IPS DF 6.9 (cell line): ENCODE measurements at places on chromosomes 4 and X.

DNA sequence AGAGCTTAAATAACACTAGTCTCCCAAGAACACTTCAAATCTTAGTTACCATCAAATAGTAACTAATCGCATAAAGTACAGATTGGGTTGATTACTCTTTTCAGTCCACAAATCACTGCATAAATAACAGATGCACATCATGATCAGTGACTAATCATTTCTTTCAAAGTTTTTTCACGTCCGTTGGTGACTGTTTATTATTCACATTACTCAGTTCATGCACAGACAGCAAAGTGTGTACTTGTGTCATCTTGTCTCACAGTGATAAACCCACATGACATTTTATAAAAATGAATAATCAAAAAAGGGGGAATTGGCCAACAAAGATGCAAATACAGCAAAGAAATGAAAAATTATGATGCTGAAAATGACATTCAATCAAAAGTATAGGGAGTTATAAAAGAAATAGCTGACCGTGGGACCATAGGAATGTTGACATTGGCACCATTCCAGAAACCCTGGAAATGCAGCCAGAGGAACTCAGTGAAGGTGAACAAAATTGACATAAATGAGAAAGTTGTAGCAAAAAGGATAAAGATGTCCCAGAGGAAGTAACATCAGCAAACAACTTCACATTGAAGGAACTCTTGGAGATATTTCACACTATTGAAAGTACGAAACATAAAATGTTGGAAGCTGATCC is 161.5 kb downstream of the SOX3 start:
- DNase-seq: no peak
- H3K27me3 ChIP-seq: no peaks in the 10 kb centered on the region
- H3K36me3 ChIP-seq: no peaks in the 10 kb centered on the region

- no peaks in the 10 kb centered on the region for H3K27me3 ChIP-seq
- H3K36me3 ChIP-seq: no peaks in the 10 kb centered on the region
- no peak for DNase-seq
- no peak overlapping the region for H3K4me3 ChIP-seq
Measured at GRCh38 chrX:108426262-108426661, 12.0 kb downstream of the COL4A6 start.

DNA sequence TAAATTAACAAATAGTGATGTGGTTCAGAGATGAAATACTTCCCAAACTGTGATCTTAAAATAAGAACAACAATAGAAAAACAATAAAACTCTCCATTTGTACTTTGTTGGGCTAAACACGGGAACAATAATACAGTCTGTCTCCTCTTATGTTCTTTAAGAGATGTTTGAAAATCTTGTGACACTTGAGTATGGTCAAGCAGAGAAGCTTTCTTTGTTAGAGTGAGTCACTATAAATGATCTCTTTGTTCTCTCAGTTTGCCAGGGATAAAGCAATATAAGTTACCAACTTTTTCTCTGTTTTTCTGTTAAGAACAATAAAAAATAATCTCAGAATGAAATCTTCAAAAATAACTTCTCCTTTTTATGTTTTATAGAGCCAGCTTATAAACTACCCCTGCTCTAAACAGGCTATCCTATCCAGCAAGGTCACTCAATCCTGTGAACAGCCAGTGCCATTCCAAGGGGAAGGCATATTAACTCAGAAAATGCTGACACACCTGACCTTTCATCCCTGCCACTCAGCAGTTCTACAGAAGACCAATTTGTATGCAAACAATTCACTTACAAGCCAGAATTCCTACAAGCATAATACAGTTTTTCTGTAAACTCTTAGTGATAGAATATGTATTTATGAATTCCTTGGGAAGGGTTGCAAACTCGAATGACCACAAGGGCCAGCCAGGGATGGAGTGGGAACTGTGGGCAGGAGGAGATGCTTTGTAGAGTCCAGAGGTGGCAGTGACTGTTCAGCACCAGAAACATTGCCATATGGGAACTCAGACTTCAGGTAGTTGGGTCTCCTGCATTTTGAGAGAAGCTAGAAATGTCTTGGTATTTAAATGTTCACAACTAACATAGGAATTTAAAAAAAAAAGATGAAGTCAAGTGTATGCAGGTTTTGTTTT is 52.2 kb downstream of the AFM start:
- H3K36me3 ChIP-seq: no peaks in the 10 kb centered on the region
- H3K27ac ChIP-seq: no peak overlapping the region
- no peaks in the 10 kb centered on the region for H3K27me3 ChIP-seq
- H3K4me1 ChIP-seq: no peaks in the 10 kb centered on the region

DNA sequence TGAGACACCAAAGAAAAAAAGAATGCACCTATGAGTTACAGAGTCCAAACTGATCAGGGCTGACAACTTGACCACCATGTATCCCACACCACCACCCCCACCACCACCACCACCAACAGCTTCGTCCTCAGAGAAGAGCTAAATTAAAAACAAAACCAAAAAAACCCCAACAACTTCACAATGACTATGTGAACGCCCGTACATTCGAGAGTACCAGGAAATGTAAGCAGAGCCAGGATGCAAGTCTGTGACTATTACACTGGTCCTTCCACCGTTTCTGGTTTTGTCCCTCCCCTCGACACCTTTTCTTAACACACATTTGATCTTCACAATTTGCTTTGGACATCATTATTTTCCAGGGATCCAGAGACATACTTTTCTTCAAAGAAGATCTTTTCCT is 51.0 kb downstream of the WFS1 start:
- H3K4me3 ChIP-seq: no peak overlapping the region
- H3K4me1 ChIP-seq: no peaks in the 10 kb centered on the region
- no peaks in the 10 kb centered on the region; the same call in 1 of the 2 replicates for H3K27me3 ChIP-seq
- no peaks in the 10 kb centered on the region for H3K36me3 ChIP-seq
- H3K27ac ChIP-seq: no peak overlapping the region
- DNase-seq: no peak

GRCh38 chrX:110168585-110168984 is 149.3 kb downstream of the AMMECR1 start:
- DNase-seq: no peak
- no peaks in the 10 kb centered on the region for H3K36me3 ChIP-seq
- H3K27ac ChIP-seq: no peak overlapping the region

DNA sequence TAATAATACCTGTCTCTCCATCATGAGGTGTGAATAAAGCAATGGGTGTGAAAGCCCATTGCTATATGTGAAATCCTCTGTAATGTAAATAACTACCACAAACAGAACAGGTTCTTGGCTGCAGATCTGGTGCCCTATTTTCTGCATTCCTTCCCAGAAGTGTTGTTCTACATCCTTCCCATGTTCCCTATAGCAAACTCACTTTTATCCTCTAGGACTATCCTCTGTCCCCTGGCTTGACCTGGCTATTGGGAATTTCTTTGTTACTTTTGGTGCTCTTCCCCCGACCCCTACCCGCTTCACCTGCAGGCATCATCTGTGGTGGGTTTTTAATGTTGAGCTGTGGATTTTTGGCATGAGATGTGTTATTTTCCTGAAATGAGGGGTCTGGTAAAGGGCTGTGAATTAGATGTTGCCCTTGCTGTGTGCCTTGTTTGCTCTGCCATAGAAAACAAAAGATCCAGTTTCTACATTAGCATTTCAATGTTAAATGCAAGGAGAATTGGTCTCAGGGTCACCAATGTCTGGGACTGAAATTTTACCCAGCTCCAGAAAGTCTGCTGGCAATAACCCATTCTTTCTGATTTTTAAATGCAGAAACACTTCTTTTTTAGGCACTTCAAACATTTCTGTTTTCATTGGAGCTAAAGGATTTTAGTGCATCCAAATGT is 13.6 kb upstream of the FREM3 start:
- DNase-seq: no peak
- H3K4me3 ChIP-seq: no peak overlapping the region
- H3K27ac ChIP-seq: no peak overlapping the region
- H3K27me3 ChIP-seq: no peaks in the 10 kb centered on the region
- no peaks in the 10 kb centered on the region for H3K36me3 ChIP-seq
